Stimulated activated CD4-positive, alpha-beta T cell treated with anti-CD3 and anti-CD28 coated beads, Interleukin-15, amount 100 ng/mL, for 1 hour (primary cell): ENCODE measurements at places on chromosomes 12 and 14.

DNA sequence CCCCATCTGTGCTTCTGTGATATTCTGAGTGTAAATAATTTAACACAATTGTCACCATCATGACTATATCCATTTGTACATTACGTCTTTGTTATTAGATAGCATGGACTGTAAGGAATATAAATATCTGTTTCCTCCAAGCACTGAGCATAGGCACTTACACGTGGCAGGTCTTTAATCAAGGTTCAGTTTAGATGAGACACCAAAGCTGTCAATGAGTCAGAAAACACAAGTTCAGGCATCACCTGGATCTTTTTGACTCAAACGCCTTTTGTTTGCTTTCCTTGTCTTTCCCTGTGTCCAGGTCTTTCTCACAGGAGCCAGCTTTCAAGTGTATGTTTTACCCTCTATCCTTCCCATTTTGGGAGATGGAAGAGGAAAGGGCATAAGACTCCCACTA lies 163.2 kb upstream of the CCDC198 start:
- no peak for DNase-seq

DNA sequence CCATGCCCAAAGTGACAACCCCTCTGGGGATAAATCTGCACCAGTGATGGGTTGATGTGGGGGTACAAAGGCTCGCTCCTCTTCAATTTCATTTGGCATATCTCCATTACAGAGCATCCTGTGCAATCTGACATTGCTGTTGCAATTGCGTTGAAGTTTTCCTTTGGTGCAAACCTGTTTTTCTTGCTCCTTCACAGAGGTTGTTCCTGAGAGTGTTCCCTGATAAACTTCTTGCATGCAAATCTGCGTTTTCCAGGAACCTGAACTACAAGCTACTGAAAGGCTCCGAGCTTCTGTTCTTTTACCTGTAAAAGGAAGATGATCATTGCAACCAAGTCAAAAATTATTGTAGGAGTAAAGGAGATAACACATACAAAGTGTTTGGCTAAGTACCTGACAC lies 26.1 kb downstream of the SERPINA11 start:
- DNase-seq, result no peak

DNA sequence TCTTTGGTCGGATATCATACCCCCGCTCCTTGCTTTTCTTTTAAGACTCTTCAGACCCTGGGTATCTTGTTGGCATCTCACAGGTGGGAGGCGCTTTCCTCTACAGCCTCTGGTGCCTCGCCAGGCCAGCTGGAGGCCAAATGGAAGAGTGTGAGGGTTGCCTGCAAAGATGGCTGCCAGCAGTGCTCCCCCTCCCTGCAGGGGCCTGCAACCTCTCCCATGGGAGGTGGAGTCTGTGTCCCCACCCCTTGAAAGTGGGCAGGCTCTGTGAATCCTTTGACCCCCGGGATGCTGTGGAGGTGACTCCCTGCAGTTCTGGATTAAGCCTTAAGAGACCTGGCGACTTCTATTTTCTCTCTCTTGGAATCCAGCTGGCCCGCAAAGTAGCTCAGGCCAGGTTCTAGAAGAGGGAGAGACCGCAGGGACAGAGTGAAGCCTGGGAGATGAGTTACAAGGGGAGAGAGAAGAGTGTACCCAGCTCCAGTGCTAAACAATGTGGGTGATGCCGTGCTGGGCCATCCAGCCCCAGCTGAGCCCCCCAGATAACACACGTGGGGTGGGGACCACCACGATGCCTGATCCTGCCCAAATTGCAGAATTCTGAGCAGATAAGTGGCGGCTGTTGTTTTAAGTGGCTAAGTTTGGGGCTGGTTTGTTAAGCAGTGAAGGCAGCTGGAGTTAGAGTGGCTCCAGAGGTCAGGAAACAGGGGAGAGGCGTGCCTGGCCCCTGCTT lies 37.9 kb upstream of the NCOR2 start:
- no peak for DNase-seq

DNA sequence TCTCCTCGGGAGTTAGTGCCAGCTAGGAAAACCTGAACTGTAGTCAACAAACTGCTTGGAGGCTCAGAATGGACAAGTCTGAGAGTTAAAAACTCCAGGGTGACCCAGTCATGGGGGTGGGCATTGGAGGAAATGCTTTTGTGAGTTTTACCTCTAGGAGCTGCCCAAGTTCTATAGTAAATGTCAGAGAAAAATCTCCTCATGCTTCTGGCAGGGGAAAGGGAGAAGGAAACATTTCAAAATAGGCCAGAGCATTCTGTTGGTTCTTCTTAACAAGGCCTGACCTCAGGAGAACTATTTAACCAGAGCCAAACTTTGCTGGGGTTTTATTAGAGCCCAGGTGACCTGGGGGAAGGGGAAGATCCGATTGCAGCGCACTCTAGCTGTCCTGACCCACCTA lies 12.3 kb downstream of the NINJ2 start:
- DNase-seq, result no peak

GRCh38 chr12:121036810-121037326 lies 2.2 kb downstream of the OASL start:
- DNase-seq, result no peak

- no peak for DNase-seq
Observed at GRCh38 chr12:89203144-89203543, 149.2 kb downstream of the DUSP6 start.

DNA sequence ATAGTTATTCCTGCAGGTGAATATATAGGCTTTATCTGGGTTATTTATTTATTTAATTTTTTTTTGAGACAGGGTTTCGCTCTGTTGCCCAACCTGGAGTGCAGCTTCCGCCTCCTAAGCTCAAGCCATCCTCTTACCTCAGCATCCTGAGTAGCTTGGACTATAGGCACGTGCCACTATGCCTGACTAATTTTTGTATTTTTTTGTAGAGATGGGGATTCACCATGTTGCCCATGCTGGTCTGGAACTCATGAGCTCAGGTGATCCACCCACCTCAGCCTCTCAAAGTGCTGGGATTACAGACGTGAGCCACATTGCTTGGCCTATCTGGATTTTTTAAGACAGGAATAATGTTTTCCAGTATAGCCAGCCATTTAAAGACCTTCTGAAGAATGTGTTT lies 2.0 kb downstream of the RAN start:
- DNase-seq, result no peak

DNA sequence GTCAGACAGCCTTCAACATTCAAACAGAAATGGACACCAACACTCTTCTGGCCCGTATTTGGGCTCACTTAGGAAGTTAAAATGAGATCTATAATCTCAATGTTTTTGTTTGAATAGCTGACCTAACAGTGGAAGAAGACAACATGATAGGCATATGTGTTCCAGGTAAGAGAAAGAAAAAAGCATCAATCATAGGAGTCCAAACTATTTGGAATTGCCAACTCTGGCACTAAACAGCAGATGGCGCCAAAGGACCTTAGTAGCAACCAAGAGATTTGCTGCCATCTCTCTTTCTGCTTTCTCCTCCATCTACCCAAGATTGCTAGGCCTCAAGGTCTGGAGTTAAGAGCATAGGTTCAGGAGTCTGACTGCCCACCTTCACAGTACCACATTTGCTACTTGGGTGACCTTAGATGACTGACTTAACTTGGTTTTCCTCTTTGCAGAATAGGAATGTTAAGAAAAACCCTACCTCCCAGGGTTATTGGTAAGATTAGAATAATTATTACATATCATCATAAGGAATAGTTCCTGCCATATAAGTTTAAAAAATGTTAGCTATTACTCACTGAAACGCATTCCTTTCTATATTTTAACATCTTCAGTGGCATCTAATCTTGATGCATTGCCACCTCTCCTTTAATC lies 30.2 kb downstream of the PEX5 start:
- peak; percentile 37 for DNase-seq

DNA sequence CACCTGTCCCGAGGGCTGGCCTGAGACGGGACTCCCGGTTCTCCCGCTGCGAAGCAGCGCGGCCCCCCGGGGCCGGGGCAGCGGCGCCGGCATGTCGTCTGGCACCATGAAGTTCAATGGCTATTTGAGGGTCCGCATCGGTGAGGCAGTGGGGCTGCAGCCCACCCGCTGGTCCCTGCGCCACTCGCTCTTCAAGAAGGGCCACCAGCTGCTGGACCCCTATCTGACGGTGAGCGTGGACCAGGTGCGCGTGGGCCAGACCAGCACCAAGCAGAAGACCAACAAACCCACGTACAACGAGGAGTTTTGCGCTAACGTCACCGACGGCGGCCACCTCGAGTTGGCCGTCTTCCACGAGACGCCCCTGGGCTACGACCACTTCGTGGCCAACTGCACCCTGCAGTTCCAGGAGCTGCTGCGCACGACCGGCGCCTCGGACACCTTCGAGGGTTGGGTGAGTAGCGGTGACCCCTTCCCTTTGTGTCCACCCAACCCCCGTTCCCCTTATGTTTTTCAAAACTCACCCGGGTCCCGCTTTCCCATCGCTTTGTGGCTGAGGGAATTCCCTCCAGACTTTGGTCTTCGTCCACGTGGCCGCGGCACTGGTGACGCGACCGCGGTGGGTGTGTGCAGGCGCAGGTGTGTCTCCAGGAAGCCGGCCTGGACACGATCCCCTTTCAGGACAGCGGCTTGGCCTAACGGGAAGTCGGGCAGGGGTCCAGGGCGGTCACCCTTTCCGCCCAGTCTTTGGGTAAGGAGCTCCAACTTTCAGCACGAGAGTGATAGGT lies 826 bp downstream of the PRKCH start:
- DNase-seq, result no peak

GRCh38 chr14:95353664-95354063 lies 34.0 kb upstream of the CLMN start:
- no peak for DNase-seq

DNA sequence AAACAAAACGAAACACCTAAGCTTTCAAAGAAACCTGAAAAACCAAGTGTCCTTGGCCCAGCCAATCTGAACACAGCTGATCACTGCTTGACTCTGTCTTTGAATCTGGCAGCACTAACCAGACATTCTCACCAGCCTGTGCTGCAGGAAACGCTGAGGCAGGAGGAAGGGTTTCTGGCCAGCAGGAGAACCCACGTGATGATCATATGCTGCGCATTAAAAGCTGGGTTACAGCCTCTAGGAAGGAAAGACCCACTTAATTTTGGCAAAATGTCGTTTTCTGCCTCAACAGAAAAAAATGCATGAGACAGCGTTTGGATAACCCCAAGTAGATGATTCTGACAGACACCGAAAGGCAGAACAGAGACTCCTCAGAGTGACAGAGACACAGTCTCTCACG lies 9.8 kb downstream of the APPL2 start:
- DNase-seq, result no peak

DNA sequence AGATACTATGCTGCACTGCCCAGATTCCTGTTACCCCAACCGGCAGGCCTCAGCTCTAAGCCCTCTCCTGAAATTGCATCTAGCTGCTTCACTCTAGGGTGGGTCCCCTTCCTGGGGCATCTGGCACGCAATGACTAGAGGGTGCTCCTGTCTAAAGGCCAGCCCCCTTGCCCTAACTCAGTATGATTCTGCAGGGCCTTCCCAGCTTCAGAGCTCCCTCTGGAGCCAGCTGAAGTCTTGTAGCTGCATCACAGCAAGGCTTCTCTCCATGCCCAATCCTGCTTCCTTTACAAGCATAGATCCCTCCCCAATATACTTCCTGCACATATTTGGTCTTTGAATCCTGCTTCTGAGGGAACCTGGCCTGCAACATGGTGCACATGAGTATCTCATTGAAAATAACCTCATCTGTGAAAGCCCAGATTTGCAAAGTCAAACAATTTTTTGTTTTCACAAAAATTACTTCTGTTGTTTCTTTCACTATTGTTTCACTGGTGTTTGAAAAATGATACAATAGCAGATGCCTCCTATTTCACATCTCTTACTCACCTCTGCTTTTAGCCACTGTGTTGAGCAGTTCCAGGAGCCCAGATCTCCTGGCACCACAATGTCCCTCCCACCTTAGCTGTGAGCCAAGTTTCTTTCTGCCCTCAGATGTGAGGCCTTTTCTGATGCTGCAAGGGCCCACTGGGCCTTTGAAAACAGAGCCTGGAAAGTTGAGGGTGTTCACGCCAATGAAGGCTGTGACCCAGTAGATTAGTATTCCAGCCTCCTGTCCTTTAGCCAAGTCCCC lies 169.5 kb upstream of the EGLN3 start:
- DNase-seq, result no peak

GRCh38 chr14:68886109-68886434 lies 93.0 kb downstream of the ACTN1 start:
- no peak for DNase-seq

- DNase-seq, result no peak
Observed at GRCh38 chr14:94322648-94323570, at the start of gene SERPINA6. Gene SERPINA6, minus strand, starts transcription at chr14:94323336. Its CDS starts 8,688 bp downstream, at chr14:94314648.

GRCh38 chr14:92692822-92693226 lies 55.6 kb downstream of the LGMN start:
- DNase-seq, result no peak

- no peak for DNase-seq
Observed at GRCh38 chr14:103460415-103460814, 62.2 kb downstream of the CKB start.

DNA sequence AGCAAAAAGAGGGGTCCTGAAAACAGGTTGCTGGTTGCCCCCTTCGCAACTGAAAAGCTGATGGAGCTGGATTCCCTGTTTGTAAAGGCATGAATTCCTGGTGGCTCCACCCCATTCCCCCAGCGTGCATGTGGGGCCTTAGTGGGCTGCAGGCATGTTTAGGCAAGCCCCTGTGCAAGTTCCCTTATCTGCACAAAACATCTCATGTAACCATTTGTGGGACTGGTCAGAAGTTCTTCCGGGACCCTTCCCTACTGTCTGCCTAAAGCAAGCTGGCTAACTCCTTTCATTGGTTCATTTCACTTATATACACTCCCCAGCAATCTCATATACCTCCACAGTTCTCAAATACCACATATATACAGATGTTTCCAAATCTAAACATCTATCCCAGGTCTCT lies 24.0 kb upstream of the HIGD1C start:
- no peak for DNase-seq

- no peak for DNase-seq
Observed at GRCh38 chr12:71556875-71557274, 106.8 kb downstream of the ZFC3H1 start.

DNA sequence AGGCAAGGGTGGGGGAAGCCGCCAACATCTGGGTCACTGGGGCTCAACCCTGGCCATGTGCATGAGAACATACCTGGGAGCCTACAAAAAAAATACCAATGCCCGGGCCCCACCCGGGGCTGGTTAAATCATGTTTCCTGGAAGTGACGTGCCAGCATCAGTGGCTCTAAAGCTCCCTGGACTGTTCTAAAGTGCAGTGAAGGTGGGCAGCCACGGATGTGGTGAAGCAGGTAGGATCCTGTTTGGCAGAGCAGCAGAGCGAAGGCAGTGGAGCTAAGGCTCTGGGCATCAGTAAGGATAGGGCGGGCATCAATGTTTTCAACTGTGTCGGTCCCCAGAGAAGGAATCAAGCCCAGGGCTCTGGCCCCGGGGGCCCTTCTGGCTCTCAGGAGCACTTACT lies 525 bp upstream of the GPR68 start:
- DNase-seq, result no peak

- DNase-seq, result peak; percentile 40
Observed at GRCh38 chr12:109899783-109900751, at the start of gene TCHP. Gene TCHP, plus strand, starts transcription at chr12:109900274. Its CDS starts 2,753 bp downstream, at chr12:109903027.

DNA sequence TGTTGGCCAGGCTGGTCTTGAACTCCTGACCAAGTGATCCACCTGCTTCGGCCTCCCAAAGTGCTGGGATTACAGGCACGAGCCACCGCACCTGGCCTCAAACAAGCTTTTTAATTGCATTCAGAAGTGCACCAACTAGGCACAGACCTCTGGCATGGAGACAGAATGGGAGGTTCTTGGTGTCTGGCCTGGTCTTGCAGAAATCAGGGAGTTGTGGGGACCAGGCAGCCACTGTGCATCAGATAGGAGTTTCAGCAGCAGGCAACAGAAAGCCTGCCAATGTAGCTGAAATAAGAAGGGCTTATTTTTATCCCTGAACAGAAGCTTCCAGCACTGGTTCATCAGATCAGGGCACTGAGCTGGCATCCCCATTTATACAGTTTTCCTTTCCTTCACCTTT lies 22.2 kb upstream of the TCL1B start:
- DNase-seq, result no peak

- DNase-seq, result no peak
Observed at GRCh38 chr12:45878630-45879255, 111.6 kb downstream of the SCAF11 start.
